NK-92 treated with Interleukin-12 subunit alpha and Interleukin-12 subunit beta, amount 100 ng/mL, for 24 hours (cell line): ENCODE measurements at places on chromosomes 13 and 19.

GRCh38 chr13:112670864-112671263, 19.0 kb upstream of the ATP11A start:
- no peak for DNase-seq

GRCh38 chr19:18007917-18008673, at the start of gene ARRDC2:
TSS of gene ARRDC2 (plus strand) at chr19:18008170. CDS start at chr19:18008311, 141 bp downstream.
- no peak for DNase-seq

GRCh38 chr13:92901739-92902138, 324.9 kb upstream of the GPC6 start:
- DNase-seq: no peak

GRCh38 chr19:8305798-8306197, 2.4 kb downstream of the CD320 start:
- no peak for DNase-seq

DNA sequence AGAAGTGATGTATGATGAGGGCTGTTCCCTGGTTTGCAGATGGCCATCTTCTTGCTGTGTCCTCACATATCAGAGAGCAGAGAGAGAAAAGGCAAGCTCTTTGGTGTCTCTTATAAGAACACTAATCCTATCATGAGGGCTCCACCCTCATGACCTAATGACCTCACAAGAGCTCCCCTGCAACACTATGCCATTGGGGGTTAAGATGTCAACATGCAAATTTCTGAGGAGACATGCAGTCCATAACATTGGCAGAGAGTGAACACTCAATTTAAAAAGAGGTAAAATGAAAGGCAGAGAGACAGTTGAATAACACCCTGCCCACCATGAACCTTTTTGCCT, 10.9 kb downstream of the FAM187B start:
- DNase-seq: no peak

DNA sequence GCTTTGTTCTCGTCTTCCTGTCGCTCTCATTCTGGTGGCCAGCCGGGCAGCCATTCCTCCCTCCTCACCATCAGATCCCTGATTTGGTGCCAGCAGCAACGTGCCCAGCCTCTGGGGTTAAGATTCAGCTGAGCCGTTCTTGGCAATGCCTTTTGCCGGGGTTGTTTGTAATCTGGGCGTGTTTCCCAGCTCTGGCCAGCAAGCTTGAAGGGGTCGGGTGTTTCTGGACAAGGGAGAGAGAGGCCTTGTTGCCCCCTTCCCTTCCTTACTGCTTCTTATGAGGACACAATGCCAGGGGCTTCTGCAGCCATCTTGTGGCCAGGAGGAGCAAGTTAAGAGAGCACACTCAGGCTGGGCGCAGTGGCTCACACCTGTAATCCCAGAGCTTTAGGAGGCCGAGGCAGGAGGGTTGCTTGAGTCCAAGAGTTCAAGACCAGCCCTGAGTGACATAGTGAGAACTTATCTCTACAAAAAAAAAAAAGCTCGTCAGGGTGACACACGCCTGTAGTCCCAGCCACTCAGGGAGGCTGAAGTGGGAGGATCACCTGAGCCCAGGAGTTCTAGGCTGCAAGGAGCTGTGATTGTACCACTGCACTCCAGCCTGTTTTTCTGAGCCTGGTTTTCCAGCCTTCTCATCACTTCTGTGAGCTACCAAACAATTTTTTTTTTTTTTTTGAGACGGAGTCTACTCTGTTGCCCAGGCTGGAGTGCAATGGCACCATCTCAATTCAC, 10.7 kb upstream of the CRTC1 start:
- no peak for DNase-seq
